ENCODE measurements at places on chromosomes 2 and 18. TPM values are rescaled to one million over a fixed set of nuclear protein-coding genes. Genes with fewer than 3 reads are reported as not detected.

DNA sequence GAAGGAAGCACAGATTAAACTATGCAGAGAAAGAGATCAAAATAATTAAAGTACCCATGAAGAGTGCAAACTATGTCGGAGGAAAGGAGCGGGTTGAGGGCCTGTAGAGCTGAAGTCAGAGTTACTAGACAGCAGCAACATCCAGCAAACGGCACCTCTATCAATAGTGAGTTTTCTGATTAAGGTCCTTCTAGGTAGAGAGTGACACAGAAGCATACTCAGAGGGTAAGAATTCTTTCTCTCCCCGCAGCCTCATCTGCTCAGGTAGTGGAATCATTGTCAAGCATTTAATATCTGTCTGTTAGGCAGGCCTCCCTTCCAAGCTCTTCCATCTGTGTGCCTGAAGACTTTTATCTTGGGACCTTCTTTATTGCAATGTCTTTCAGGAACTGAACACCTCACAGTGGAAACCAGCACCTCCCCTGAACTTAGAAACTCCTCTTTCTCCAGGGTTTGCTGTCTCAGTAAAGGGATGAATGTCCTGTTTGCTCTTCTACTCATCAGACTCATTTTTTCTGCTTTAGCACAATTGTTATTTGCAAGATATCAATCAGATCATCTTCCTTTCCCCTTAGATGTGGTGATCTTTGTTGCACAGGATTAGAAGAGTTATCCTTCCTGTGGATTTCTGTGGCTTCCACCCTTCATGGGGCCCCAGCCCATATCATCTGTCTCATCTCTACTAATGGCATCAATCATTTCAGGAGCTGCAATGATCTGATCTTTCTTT, 28.8 kb downstream of the SP140 start:
- no peak overlapping the region for H3K27ac ChIP-seq
- no peaks in the 10 kb centered on the region for H3K4me1 ChIP-seq
- DNase-seq, result no peak
- no peaks in the 10 kb centered on the region for H3K36me3 ChIP-seq
- no peak overlapping the region for H3K4me3 ChIP-seq
- H3K27me3 ChIP-seq, result no peaks in the 10 kb centered on the region

DNA sequence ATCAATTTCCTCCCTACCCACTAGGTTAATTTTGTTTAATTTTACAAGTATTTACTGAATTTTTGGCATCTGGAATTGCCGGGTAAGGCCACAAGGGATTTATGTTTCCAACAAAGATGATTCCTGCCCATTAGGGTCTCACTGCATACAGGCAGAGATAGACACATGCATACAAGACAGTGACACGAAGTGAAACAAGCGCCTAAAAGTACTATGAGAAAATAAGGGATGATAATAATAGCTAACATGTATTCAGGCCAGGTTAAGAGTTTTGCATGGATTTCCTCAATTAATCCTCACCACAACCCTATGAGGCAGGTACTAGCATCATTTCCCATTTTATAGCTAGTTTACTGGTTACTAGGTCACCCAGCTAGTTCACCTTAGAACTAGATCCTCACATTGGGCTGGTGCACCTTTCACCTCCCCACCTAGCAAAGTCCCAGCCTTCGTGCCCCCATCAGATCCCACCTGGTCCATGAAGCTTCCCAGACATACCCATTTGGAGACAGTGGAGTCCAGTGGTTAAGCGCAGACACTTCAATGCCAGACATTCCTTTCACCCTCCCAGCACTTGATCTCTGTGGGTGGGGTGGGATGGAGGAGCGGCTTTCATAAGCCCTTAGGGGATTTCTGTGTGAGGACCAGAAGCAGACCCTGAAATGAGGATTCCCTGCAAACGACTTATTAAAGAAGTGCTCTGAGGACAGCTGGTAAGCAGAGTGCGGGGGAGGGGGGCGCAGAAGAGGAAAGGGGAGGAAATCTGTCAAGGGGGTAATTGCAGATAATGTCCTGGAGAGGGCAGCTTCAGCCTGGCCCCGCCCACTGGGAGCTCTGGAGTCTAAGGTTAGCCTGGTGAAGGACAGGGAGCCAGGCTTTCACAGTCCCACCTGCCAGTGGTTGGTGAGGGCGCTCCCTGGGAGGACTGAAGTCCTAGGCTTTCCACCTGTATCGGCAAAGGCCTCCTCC, 5.8 kb upstream of the DGUOK start:
- H3K4me1 ChIP-seq, result peaks cover 3% of the 10 kb centered on the region
- no peak overlapping the region for H3K27ac ChIP-seq
- no peak for DNase-seq
- H3K27me3 ChIP-seq, result peaks cover 14% of the 10 kb centered on the region
- no peak overlapping the region for H3K4me3 ChIP-seq

DNA sequence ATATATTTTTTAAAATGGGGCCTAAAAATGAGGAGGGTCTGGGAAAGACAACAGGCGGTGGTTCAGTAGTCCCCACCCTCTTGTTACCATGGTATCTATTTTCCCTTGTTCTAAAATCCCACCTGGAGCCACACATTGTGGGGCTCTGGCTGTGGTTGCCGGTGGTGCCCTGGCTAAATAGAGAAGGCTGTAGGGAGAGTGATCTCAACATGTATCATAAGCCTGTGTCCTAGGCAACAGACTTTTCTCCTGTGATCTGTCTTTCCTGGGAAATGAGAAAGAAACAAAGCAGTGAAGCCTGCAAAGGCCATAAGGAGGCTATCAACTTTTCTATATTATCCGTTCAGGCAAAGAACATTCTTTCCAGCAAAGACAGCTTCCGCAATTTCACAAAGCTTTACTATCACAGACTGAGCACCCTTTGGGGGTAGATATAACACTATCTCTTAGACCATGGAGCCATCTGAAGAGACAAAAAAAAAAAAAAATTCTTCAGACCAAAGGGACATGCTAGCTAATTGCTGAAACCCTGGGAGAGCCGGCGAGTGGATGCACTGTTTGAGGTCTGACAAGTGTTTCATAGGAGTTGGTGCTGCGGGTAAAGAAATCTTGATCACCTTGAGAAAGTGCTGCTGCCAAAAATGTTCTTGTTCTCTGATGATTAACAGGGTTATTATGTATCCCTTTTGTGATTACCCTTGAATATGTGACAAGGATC, 879.2 kb upstream of the DDX18 start:
- no peaks in the 10 kb centered on the region for H3K36me3 ChIP-seq
- DNase-seq, result no peak

DNA sequence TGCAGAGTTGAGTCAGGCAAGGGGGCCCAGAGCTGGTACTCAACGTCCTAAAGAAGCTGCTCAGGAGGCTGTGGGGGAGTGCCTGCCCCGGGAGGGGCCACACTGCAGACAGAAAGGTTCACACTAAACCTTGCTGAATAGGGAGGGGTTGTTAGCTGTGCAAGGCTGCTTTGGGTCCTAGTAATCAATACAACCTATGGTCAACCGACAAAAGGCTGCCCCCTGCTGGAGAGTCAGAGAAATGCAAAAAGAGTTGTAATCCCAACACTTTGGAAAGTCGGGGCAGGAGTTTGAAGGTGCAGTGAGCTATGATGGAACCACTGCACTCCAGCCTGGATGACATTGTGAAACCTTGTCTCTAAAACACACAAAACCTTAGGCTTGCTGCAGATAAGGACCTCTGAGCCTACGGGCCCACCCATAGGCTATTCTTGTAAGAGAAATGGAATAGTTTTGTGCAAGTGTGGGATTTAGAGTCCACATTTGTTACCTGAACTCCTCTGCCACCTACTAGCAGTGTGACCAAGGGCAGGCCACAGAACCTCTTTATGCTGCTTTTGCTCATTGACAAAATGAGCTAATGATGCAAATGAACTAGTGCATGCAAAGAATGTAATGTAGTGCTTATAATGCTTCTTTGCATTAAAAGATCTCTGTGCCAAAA, 81.5 kb downstream of the PRPF40A start:
- DNase-seq, result peak; percentile 68
- H3K4me3 ChIP-seq, result no peak overlapping the region
- H3K4me1 ChIP-seq, result no peaks in the 10 kb centered on the region
- H3K36me3 ChIP-seq, result peaks cover 59% of the 10 kb centered on the region
- no peaks in the 10 kb centered on the region for H3K27me3 ChIP-seq
- H3K27ac ChIP-seq, result no peak overlapping the region

TRIM54 gene
- not detected for total RNA-seq

GRCh38 chr2:65655000-65655399, 222.6 kb upstream of the SPRED2 start:
- no peaks in the 10 kb centered on the region for H3K27me3 ChIP-seq
- no peaks in the 10 kb centered on the region for H3K36me3 ChIP-seq
- no peak overlapping the region for H3K4me3 ChIP-seq
- no peak for DNase-seq
- H3K4me1 ChIP-seq, result no peaks in the 10 kb centered on the region
- H3K27ac ChIP-seq, result no peak overlapping the region

DNA sequence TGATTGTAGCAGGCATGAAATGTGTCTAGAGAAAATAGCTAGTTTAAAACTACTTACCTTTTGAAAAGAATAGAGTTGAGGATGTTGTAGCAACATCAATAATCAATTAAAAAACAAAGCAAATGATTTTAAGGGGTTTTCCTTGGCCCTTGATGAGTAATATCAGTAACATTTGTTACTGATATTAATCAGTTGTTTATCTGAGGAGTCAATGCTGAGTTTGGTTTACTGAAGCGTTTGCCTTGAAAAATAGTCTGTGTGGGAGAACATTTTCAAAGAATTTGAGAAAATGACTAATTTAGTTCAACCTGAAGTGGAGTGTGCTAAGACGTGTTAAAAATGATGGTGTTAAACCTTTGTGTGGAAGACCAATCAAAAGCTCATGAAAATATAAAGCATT, 9.3 kb downstream of the PTH2R start:
- no peaks in the 10 kb centered on the region for H3K36me3 ChIP-seq
- H3K27me3 ChIP-seq, result no peaks in the 10 kb centered on the region
- no peak overlapping the region for H3K27ac ChIP-seq
- no peaks in the 10 kb centered on the region for H3K4me1 ChIP-seq

GRCh38 chr18:53225567-53226325, 885.7 kb downstream of the DCC start:
- H3K4me1 ChIP-seq, result no peaks in the 10 kb centered on the region
- no peak for DNase-seq
- no peak overlapping the region for H3K27ac ChIP-seq
- H3K4me3 ChIP-seq, result no peak overlapping the region
- no peaks in the 10 kb centered on the region for H3K36me3 ChIP-seq

DNA sequence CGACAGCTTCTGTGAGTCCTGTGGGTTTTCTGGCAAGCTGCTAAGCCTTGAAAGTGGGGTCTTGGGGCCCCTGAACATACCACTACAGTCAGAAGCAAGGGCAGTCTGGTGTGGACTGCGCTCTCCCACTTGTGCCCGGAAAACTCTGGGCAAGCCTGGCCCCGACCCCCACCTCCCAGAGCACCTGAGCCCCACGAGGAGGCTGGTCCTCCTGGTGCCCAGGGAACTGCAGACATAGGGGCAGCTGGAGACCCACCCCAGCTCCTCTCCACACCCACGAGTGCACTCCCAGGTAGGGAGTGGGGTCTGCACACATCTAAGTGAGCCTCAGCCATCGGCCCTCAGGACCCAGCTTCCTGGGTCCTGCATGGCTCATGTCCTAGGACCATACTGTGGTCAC, 16.2 kb upstream of the GPC1 start:
- peak; percentile 19 for DNase-seq
- no peak overlapping the region for H3K27ac ChIP-seq
- H3K4me1 ChIP-seq, result no peaks in the 10 kb centered on the region

DNA sequence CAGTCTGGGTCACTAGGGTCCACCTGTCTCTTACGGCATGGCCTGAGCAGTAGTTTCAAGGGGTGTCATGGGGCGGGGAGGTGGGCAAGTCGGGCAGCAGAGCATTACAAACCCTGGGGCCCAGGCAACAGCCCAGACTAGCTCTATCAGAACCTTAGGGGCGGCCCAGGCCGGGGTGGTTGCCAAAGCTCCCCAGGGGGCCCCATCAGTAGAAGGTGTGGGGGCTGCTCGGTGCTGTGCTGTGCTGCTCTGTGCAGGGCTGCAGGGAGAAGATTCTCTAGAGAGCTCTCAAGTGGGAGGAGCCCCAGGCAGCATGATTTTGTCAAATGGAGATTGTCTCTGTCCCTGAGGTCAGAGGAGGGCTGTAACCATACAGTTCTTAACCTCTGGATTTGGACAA, 36.4 kb upstream of the SLC14A1 start:
- H3K36me3 ChIP-seq, result no peaks in the 10 kb centered on the region
- H3K27ac ChIP-seq, result no peak overlapping the region
- H3K4me3 ChIP-seq, result no peak overlapping the region

TMEM37 gene
- total RNA-seq, result 8.9 TPM

REG3A gene
- total RNA-seq, result 1.8 TPM

DNA sequence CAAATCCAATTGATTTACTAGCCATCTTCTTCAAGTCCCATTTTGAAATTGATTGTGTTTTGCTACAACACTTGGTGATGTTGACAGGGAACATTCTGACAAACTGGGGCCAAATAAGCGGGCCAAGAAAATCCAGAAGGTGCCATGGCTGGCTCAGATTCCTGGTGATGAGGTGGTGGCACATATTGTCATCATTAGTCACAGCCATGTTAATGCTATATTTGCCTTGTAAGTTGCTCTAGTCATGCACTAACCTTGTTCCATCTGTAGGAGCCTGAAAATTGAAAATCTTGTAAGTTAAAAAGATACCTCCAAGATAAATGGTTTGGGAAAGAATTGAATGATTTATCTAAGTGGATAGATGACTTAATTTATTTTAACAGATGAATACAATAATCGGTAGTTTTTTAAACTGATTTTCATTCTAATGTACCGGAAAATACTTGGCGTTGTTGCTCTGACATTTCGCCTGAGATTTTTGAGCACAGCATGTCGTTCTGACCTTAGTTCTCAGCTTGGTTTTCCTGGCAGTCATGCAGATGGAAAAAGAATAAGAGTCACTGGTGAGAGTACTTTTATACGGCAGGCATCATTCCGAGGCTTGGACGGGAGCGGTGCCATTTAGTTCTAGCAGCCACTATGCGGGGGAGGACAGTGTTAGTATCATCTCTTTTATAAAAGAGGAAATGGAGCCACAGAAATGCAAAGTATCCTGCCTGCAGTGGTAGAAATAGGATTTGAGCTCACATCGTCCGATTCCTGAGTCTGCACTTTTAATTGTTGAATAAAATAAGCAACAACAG, 133.9 kb downstream of the ZNF532 start:
- no peaks in the 10 kb centered on the region for H3K36me3 ChIP-seq
- peak overlapping the region; percentile 73 for H3K27ac ChIP-seq
- no peaks in the 10 kb centered on the region for H3K27me3 ChIP-seq
- DNase-seq, result no peak
- H3K4me3 ChIP-seq, result no peak overlapping the region

DNA sequence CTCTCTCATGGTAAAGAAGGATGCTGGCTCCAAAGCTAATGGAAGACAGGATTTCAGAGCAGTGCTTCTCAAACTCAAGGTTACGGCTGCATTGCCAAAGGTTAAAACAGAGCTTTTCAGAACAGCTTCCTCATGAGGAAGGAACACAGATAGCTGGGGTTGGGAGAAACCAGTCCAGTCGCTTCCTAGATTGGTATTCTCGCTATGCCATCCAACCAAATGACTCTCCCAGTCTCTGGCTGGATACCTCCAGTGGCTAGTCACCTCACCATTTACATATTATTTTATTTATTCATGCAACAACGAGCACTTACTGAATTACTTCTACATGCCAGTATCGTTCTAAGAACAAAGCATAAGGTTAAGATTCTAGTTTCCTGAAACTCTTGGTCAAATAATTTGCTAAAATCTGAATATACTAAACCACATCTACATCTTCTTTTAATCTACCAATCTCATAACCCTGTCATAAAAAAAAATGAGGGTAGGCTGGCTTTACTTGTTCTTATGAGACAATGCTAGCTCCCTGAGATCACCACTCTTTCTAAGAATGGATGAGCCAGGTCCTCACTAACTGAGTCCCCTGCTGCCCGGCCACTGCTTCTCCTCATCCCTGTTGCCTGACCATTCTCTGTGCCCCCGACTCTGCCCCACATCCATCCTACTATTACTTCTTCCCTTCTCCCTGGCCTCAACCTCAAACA, 20.4 kb downstream of the KDSR start:
- H3K4me3 ChIP-seq, result peak overlapping the region; percentile 10
- peaks cover 33% of the 10 kb centered on the region for H3K4me1 ChIP-seq
- H3K27me3 ChIP-seq, result no peaks in the 10 kb centered on the region
- peaks cover 70% of the 10 kb centered on the region for H3K36me3 ChIP-seq

Data from suprapubic skin (tissue), 4 donors.